GM23248 (cell line): ENCODE measurements at places on chromosomes 2 and 18. TPM values are rescaled to one million over a fixed set of nuclear protein-coding genes. Genes with fewer than 3 reads are reported as not detected.
A peak's percentile ranks its signal among the peaks of the same experiment; 100 is the strongest.

Gene ADI1
- 68.4 and 77.7 TPM in 2 replicates for total RNA-seq

Gene CTLA4
- total RNA-seq, result not detected in 2 replicates

DNA sequence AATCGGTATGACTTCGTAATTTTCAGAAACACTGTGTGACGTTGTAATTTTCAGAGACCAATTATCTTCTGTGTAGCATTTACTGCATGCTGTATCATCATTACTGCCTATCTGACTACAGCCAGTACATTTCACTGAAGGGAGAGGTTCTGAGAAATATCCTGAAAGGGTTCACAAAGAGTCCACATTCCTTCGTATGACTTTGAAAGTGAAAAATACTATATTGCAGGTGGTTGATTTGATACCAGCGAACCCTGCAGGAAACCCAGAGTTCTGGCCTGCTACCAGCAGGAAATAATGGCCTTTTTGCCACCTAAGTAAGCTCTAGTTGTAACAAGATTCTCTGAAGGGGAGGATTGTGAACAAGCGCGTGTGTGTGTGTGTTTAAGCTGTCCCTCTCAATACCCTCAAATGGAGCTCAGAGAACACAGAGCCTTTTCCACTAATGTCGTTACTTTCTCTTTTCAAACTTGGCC lies 155.5 kb downstream of the ARHGAP28 start:
- H3K4me3 ChIP-seq, result no peak overlapping the region
- no peak overlapping the region for H3K27ac ChIP-seq
- no peaks in the 10 kb centered on the region for H3K36me3 ChIP-seq
- peak; percentile 2 for DNase-seq

Gene MROH2A
- not detected in 2 replicates for total RNA-seq

DNA sequence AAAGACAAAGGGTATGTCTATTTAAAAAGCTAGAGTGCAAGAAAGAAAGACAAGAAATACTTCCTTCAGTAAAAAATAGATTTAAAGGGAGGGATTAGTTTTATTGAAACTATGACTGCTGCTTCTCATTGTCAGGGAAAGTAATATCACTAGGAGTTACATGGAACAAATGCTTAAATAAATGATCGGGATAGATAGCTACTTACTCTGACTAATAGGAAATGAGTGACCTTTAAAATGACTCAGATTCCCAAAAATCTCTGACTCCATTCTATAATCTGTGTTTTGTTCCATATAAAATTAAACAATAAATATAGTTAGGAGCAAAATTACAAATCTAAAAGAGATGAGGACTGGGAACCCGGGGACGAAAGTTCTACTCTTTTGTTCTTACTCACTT lies 669.3 kb downstream of the NR4A2 start:
- H3K4me3 ChIP-seq, result no peak overlapping the region
- no peaks in the 10 kb centered on the region for H3K4me1 ChIP-seq
- H3K36me3 ChIP-seq, result no peaks in the 10 kb centered on the region
- no peaks in the 10 kb centered on the region for H3K27me3 ChIP-seq
- no peak overlapping the region for H3K27ac ChIP-seq

Gene CAB39
- total RNA-seq, result 49.1 and 52.1 TPM in 2 replicates

DNA sequence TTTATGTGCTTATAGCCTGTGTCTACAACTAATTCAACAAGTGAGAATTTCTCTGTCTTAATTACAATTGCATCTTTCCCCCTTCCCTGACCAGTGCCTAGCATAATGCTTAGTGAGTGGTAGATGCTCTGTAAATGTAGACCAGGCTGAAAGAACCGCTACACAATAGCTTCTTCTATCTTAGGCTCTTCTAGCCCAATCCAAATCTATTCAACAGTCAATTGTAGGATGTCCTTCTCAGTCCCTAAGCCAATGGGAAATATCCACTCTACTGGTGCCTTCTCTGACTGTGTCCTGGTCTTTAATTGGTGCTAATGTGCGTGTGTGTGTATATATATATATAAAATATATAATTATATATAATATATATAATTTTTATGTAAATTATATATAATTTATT lies 34.1 kb upstream of the GCC2 start:
- H3K4me3 ChIP-seq, result no peak overlapping the region
- no peak overlapping the region for H3K27ac ChIP-seq
- peaks cover 22% of the 10 kb centered on the region for H3K4me1 ChIP-seq
